ENCODE measurements at places on chromosomes 13 and 19.

- no peak for DNase-seq
Measured at GRCh38 chr19:42069619-42070351, at the start of gene GRIK5. Gene GRIK5 (minus strand): TSS chr19:42070206. CDS start chr19:42065770, 4,436 bp downstream.

DNA sequence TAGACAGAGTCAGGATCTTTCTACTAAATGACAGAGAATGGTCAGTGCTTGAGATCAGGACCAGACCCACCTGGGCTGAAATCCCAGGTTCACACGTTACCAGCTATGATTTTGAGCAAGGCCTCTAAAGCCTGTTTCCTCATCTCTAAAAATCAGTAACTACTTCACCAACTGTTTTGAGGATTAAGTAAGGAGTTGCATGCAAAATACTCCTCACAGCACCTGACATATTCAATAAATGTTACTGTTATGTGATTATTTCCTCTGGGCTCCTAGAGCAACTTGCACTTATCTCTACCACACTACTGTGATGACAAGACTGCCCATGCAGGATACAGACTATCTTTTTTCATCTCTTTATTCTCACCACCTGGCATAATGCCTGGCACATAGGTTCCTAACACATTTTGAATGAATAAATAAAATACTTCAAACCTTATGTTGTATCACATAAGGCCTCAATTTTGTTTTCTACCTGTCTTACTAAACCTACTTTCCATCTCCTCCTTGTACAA is 1.8 kb downstream of the KATNAL1 start:
- DNase-seq = no peak

GRCh38 chr13:101700598-101700997 is 248.1 kb downstream of the ITGBL1 start:
- DNase-seq = no peak

GRCh38 chr13:78309497-78310180 is 293.7 kb downstream of the POU4F1 start:
- DNase-seq = no peak

DNA sequence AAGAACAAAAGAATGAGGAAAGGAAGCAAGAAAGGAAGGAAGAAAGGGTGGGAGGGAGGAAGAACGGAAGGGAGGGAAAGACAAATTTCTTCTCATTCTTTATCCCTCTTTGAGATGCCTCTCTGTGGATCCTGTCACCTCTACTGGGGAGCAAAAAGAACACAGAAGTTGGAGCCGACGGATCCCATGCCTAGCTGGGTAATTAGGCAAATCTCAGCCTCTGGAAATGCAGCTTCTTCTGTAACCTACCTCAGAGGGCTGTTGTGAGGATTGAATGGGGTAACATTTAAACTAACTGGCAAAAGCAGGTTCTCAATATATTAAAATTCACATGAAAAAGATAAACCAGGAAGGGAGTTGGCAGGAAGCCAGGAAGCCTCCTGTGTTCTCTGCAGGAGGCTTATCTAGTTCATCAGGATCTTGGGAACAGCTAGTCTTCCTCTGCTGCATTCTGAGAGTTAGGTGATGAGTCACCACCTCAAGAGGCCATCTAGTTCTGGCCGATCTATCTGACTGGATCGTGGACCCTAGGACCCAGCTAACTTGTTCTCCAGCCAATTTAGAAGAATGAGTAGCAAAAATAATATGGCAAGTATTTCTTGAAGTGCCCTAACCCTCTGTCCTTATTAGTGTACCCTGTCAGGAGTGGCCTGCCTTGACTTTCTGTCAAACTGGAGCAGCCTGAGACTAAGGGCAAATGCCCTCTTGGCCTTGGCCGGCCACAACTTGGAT is 15.2 kb upstream of the CPB2 start:
- DNase-seq = no peak

DNA sequence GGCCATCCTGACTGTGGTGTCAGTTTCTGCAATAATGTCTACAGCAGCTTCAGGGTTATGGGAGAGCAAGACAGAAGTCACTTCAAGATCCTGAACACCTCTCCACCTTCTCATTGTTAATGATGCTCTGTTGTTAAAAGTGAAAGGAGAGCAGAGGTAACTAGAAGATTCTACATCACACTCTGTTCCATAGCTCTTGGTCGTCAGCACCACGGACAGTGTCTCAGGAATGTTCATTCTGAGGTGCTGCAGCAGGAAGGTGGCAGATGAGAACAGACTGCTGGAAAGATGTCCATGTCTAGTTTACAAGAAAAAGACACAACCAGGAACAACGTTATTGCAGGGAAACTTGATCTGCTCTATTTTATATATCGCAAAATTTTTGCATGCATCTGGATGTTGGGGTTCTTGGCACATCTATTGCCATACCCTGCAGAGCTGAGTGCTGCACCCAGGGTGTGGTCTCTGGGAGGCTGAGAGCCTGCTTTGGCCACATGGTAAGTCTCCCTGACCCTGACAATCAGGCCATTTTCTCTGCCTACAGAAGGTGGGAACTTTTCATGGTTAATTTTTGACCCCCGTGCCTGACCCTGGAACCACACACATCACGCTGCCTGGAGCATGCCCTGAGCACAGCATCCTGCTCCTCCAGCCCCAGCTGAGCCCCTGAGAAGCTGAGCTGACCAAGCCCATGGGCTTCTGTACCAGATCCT is 12.7 kb downstream of the CEACAM21 start:
- no peak for DNase-seq

DNA sequence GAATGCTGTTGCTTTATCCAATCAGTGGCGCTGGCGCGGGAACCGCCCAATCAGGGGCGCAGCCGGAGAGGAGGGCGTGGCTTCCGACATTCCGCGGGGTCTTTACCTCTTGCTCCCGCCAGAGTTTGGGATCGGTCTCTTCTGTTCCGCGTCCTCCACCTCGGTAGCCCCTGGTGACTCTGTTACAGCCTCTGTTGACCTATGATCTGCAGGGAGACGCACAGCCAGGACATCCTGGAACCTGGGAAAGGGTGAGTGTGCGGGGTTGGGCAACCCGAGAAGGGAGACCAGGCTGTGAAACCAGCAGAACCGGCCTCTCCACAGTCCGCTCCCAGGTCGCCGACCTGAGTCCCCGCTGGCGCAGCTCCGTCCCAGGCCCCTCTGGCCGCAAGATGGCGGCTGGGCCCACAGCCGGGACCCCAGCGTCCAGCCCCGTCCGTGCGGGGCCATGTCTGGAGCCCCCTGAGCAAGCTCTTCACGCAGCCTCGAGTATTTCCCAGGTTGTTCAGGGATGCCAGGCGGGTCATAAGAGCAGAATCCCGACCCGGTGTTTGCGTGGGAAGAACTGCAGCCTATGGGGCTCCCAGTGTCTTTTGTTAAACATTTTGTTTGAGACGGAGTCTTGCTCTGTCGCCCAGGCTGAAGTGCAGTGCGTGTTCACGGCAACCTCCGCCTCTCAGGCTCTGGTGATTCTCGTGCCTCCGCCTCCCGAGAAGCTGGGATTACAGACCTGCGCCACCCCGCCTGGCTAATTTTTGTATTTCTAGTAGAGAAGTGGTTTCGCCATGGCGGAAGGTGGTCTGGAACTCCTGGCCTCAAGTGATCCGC is 4.4 kb upstream of the ZNF681 start:
- DNase-seq = peak; percentile 18

- no peak for DNase-seq
Measured at GRCh38 chr13:100608906-100609305, 20.3 kb upstream of the GGACT start.

GRCh38 chr19:4518345-4519171 is at the start of gene PLIN4:
Gene PLIN4 (minus strand): TSS chr19:4518486. CDS start chr19:4518272, 214 bp downstream.
- no peak for DNase-seq

GRCh38 chr13:99908140-99908803 is 63.3 kb downstream of the ZIC5 start:
- no peak for DNase-seq

DNA sequence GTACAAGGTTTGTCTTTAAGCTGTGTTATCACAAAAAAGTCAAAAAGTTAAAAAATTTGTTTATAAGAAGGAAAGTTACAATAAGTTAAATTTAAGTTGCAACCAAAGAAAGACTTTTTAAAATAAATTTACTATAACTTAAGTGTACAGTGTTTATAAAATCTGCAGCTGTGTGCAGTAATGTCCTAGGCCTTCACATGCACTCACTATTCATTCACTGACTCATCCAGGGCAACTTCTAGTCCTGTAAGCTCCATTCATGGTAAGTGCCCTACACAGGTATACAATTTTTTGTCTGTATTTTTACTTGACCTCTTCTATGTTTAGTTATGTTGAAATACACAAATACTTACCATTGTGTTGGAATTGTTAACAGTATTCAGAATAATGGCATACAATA is 667.9 kb upstream of the SLITRK5 start:
- no peak for DNase-seq

DNA sequence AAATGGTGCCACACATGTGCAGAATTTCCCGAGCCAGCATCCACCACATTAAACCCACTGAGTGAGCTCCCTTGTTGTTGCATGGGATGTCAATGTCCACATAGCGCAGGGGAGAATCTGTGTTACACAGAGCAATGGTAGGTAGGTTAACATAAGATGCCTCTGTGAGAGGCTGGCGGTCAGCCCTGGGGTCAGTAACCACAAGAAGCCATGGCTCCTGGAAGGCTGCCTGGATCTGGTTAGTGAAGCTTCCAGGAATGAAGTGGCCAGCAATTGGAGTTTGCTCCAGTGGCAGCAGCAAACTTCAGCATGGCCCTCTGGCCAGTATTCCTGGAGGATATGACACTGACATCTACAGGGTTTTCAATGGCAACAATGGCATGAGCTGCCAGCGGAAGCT is 37.0 kb upstream of the PCDH9 start:
- no peak for DNase-seq

- no peak for DNase-seq
Measured at GRCh38 chr13:48411841-48412531, 927 bp downstream of the LPAR6 start.

DNA sequence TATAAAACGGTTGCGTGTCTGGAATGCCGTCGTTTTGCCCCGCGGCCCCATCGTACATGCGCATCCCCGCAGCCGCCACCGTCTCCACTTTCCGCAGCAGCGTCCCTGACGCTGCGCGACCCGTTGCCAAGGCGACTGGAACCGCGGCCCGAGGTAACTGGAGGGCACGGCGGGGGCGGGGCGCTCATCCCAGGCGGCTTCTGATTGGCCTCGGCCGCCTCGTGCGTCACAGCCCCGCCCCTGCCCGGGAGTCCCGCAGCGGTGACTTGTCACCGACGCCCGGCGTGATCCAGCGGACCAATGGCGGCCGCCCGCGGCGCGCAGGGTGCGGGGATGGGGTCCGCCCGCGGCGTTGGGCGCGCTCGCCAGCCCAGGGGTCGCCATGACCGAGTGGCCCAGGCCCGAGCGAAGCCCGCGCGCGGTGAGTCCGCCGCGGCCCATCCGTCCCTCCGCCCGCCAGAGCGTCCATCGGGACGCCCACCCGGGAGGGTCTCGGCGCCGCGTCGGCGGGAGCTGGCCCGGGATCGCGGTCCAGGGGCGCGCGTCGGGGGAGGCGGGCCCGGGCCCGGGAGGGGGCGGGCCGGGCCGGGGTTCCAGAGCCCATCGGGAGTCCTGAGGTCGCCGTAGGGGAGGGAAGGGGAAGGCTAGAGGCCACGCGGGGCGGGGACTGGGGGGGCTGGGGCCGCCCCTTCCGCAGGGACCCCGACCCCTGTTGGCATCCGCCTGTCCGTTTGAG is at the start of gene ZSCAN1:
TSS of gene ZSCAN1 (plus strand) at position 285 of the 736 bp plus-strand sequence. CDS start 3,812 bp downstream, outside the sequence.
- peak; percentile 13 for DNase-seq

DNA sequence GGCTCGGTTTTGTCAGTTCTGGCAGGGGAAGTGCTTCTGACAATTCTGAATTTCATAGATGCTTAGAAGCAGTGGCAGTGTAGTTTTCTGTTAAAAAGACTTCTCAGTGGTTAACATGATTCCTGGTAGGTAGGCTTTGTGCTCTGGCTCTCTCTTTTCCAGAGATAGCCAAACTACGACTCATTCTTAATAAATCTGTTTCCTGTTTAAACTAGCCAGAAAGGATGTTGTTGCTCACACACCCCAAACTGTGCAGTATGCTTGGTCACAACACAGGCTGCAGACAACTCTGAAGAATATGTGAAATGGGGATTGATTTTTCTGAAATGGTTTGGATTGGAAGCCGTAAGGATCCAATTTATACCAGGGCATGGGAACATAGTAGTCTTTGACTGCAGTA is 711.5 kb downstream of the PCDH17 start:
- no peak for DNase-seq

DNA sequence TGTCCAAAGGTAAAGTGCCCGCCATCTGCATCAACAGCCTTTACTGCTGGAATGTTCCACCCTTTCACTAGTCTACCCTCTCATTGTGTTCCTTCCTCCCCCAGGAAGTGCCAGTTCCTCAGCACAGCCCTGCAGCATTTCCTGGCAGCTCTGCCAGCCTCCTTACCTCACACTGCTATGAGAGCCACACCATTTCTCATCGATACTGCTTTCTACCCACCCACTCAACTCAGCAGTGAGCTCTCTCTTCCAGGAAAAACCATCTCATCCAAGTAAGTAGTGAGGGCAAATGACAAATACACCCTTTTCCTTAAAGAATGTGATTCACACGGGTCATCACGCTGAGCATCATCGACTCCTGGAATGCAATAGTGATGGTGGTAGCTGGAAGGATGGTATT is 19.8 kb downstream of the UQCRFS1 start:
- DNase-seq = no peak

DNA sequence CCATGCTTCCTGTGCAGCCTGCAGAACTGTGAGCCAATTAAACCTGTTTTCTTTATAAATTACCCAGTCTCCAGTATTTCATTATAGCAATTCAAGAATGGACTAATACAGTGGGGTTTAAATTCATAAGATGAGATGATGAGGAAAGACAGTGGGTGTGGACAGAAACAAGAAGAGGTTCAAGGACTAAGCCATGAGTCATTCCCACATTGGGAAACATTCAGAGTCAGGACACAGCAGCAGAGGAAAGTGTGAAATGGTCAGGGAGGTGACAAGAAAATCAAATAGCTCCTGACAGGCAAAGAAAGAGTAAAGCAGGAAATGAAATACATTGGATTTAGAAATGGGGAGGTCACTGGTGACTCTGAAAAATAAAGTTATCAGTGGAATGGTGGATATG is 9.1 kb downstream of the ZNF841 start:
- peak; percentile 5 for DNase-seq

DNA sequence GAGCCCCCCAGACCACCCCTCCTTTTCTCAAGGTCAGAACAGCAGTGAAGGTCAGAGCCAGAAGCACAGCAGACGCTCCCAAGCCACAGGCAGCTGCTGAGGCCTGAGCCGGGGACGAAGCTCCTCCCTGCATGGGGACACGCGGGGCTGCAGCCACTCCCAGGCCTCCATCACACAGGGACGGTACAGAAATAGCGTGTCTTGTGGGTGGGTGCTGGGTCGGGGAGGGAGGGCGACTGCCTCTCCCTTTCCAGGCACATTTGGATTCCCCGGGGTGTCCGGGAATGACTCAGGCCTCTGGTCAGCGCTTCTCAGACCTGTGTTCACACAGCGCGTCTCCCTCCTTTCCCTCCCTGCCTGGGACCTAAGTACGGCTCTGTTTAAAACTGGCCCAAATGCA is 33.2 kb downstream of the RASA3 start:
- peak; percentile 4 for DNase-seq
